NCI-H510A (cell line): ENCODE measurements at places on chromosomes 11 and 22.

- DNase-seq, result no peak
Observed at GRCh38 chr11:108501396-108501795, 3.2 kb upstream of the POGLUT3 start.

DNA sequence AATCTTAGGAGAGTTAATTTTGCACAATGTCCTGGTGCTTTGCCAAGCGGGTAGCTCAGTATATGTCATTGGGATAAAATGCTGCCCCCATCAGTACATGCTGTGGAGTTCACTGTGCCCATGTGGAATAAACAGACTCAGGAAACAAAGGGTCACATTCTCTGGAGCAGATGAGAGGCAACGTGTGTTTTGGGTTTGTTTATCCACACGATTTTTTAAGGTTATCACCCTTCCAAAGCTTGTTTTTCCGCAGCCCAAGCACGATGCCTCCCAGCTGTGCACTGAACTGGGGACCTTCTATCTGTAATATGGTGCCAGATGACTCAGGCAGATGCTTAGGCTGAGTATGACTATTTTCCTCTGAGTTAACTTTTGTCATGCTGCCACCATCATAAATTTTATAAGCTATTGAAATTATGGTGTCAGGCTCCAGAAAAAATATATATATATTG, 6.5 kb downstream of the OR4D6 start:
- DNase-seq, result no peak

GRCh38 chr11:111586388-111586831, 15.8 kb upstream of the SIK2 start:
- no peak for DNase-seq

DNA sequence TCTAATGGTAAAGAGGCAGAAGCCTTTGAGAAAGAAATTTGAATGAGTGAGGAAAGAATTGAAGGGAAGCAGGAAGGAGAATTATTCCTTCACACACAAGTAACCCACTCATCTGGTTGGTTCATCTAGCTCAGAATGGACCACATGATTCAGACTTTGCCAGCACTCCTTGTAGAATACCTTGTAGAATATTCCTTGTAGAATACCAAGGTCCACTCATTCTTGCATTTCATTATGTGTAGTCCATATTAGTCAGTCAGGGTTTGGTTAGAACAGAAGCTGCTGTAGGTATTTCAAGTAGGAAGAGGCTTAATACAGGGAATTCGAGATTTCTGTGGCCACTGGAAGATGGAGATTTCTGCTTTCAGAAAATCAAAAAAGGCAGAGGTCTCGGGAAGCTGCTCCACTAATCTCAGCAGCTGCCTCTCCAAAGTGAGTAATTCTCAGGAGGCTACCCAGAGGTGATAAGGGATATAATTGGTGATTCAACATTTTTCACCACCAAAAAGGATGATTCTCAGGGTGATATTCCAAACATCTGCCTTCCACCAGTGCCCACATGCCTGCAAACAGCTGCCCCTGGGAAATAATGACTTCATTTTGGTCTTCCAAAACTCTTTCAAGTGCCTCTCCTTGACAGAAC, 329.1 kb downstream of the TMEM135 start:
- DNase-seq, result no peak

DNA sequence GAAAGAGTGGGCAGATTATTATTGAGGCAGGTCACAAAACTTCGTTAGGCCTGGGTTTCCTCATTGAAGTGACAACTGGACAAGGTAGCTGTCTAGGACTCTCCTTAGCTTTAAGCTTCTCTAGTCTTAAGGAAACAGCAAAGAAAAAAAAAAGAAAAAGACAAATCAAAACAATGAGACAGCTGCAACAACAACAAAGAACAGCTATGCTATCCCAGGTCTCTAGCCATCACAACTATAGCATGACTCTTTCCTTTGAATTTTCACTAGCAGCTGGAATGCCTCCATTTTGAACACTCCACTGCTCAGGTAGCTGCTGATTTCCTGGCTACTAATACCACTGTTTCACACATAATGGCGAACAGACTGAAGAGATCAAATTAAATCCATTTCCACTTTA, 302.4 kb upstream of the SORL1-AS1 start:
- DNase-seq, result no peak

- no peak for DNase-seq
Observed at GRCh38 chr11:132050577-132051165, 680.3 kb downstream of the NTM start.

DNA sequence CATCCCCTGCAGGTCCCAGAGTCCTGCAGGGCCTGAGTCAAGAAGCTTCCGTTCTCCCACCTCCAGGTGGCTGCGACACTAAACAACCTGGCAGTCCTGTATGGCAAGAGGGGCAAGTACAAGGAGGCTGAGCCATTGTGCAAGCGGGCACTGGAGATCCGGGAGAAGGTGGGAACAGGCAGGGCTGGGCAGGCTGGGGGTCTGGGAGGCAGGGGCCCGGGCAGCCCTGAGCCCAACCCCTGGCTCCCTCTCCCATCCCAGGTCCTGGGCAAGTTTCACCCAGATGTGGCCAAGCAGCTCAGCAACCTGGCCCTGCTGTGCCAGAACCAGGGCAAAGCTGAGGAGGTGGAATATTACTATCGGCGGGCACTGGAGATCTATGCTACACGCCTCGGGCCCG, 4.7 kb upstream of the RAB1B start:
- no peak for DNase-seq

- DNase-seq, result peak; percentile 41
Observed at GRCh38 chr11:64146036-64146955, 19.6 kb downstream of the MACROD1 start.

- DNase-seq, result no peak
Observed at GRCh38 chr11:10502065-10502680, 38.8 kb downstream of the RNF141 start.

DNA sequence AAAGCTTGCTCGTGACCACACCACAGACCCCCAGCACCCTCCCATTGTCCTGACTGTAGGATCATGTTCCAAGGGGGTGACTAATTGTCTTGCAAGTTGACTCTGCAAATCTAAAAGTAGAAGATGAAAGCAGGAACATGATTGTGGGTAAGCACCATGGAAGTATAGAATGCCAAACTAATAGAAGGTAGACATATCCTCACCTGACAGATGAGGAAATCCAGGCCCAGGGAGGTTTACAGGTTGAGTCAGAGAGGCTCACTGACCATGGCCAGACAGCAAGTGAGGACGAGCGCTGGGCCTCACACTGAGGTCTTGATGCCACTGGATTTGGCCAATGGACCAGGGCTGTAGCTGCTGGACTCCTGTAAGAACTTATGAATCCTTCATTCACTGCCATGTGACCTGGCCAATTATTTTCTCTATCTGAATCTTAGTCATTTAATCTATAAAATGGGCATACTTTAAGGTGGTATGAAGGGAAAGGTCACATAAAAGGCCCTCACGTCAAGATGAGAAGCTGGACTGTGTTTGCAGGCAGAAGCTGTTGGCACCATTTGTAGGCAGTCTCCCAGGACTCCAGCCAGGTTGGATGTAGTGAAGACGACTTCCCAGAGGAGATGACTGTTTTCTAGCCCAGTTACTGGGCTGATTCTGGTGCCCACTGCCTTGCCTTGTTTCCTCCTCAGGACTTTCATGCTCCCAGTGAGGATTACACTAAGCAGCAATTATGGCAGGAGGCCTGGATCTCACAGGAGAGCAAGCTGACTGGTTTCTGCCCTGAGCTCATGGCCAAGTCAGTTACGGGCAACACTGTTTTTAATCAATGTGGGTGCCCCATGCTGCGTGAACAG, 54.6 kb downstream of the GAB4 start:
- no peak for DNase-seq

DNA sequence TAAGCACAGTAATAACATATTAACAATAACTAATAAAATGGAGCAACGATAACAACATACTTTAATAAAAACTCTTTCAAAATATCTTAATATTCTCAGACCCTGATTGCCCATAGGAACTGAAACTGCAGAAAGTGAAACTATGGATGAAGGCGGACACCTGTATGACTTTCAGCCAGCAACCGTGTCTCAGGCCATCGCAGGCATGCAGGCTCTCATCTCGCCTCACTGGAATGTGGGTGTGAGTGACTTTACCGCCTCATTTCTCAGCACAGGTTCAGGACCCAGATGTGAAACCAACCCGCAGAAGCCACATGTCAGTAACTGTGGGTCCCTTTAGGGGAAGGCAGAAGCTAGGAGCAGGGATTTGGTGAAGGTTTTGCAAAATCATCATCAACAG, 539.1 kb downstream of the FAM181B start:
- DNase-seq, result no peak

DNA sequence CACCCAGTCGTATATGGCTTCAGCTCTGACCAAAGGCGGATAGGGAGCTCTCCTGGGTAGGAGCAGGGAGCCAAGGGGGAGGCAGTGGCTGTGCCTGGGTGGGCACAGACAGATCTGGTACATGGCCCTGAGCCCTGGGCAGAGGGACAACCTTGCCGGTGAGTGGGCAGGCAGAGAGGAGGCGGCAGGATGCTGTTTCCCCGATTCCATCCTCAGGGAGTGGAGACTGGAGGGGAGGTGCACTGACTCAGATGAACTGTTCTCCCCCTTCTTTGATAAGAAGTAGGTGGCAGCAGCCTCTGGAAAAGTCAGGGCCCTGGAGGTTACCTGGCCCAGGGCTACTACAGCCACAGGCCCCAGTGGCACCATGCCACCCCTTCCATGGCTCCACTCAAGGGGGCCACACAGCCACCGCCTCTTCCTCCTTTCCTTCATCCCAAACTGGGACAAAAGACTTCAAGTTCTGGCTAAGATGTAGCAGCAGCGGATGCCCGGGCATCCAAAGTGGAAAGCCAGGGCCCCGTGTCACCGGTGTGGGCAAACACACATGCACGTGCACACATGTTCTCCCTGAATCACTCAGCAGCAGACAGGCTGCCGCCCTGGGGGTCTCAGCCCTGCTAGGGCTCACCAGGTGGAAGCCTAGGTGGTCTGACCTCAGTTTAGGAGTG, 13.4 kb downstream of the CXCR5 start:
- no peak for DNase-seq

DNA sequence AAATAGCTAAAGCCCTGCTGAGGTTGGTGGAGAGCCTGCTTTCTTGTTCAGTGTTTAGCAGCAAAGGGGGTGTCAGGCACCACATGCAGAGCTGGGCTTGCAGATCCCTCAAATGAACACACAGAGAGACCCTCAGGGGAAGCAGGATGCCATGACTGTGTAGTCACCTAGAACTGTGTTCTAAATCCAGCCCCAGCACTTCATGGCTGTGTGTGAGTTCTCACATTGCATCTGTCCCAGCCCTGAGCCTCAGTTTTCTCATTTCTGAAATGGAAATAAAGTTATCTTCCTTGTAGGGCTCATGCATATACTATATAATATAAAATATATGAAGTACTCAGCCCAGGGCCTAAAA, 47.1 kb downstream of the CWC15 start:
- no peak for DNase-seq

DNA sequence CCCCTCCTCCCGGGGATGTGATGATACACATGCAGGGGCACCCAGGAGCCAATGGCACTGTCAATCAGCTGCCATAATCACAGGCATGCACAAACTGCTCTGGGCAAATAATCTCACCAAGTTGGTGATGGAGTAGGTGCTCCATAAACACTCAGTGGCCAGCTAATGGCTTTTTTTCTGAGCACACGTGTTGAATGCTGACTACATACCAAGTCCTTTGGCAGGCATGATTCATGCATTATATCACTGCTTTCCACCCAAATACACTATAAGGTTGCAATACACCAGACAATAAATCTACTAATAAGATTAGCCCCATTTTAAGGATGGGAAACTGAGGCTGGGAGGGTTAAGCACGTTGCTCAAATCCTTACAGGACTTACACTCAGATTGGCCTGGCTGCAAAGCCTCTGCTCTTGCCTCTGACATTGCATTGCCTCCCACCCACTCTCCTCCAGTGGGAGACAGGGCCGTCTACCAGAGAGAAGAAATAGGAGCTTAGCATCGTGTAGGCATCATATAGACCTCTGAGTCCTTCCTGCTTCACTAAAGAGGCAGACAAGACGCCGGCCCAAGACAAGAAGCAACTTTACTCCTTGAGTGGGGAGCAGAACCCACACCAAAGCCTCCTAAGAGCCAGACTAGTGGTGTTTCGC, 32.7 kb upstream of the ACCSL start:
- no peak for DNase-seq

DNA sequence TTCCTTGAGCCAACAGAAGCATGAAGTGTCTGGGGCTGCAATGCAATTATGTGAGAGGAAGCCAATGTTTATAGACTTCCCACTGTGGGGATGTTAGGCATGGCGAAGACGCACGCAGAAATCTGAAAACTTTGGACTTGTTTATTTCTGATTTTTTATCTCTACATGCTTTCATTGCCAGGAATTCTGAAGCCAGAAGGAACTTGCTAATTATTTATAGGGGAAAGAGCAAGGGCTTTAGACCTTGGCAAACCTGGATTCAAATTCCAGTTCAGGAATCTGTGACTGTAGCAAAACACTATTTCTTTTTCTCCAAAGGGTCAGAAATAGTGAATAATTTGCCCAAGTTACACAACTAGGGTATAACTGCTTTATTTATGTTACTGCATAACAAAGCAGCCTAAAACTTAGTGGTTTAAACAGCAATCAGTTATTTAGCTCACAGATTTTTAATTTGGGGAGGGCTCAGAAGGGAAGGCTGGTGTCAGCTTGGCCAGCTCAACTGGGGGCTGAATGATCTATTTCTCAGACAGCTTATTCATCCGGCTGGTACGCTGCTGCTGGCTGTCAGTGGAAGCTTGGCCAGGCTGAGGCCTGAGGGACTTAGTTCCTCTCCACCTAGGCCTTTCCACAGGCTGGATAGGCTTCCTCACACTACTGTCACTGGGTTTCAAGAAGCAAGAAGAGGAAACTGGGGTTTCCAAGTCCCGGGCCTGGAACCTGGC, 1.9 kb upstream of the OR6Q1 start:
- DNase-seq, result no peak

GRCh38 chr11:56491270-56491669, at the start of gene OR5M8:
OR5M8 (minus strand) TSS chr11:56491370; CDS start chr11:56491370, 0 bp downstream.
- no peak for DNase-seq

DNA sequence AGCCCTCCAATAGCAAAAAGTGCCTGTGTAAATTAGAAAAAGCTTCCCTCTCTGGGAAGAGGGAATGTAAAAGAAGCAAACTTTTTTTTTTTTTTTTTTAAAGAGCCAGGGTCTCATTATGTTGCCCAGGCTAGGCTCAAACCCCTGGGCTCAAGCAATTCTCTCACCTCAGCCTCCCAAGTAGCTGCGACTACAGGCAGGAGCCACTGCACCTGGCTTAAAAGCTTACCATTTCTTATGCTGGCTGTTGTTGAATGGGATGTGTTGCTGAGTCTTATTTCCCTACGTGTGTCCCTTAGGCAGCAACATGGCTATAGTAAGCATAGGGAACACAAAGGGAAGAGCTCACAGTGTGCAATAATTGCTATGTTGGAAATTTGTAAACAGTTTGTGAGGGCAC, 225.5 kb upstream of the CCDC90B start:
- DNase-seq, result no peak

GRCh38 chr11:46363031-46363407, 15.8 kb downstream of the DGKZ start:
- no peak for DNase-seq

- DNase-seq, result no peak
Observed at GRCh38 chr11:3201112-3201581, 17.5 kb downstream of the MRGPRG start.

- DNase-seq, result no peak
Observed at GRCh38 chr11:41779401-41779960, 320.0 kb upstream of the LRRC4C start.
